ENCODE measurements at places on chromosomes 6 and 20. TPM values are rescaled to one million over a fixed set of nuclear protein-coding genes. Genes with fewer than 3 reads are reported as not detected.

The TRIM27 gene
- polyA plus RNA-seq: 25.9 TPM

The MYMX gene
- 20.5 TPM for polyA plus RNA-seq

The SLA2 gene
- 0.14 TPM for polyA plus RNA-seq

The RPS10 gene
- polyA plus RNA-seq: 2,333 TPM

The FAM162B gene
- polyA plus RNA-seq: 9.9 TPM

The PHACTR3 gene
- polyA plus RNA-seq: not detected

The FNDC1 gene
- polyA plus RNA-seq: not detected

The UNC93A gene
- not detected for polyA plus RNA-seq

The PTCRA gene
- polyA plus RNA-seq: not detected

The PMEPA1 gene
- 15.0 TPM for polyA plus RNA-seq

The PRICKLE4 gene
- polyA plus RNA-seq: 1.4 TPM

The GSTA1 gene
- polyA plus RNA-seq: 1.7 TPM

The SLC13A3 gene
- polyA plus RNA-seq: 1.2 TPM

The COL9A3 gene
- 5.1 TPM for polyA plus RNA-seq

The NHSL1 gene
- 1.5 TPM for polyA plus RNA-seq
